ENCODE measurements at places on chromosomes 3 and 15. TPM values are rescaled to one million over a fixed set of nuclear protein-coding genes. Genes with fewer than 3 reads are reported as not detected.

GATA2 gene
- 29.8 TPM for polyA plus RNA-seq

C3orf85 gene
- not detected for polyA plus RNA-seq

STT3B gene
- 46.2 TPM for polyA plus RNA-seq

C2CD4A gene
- not detected for polyA plus RNA-seq

LRRIQ4 gene
- not detected for polyA plus RNA-seq

DNA sequence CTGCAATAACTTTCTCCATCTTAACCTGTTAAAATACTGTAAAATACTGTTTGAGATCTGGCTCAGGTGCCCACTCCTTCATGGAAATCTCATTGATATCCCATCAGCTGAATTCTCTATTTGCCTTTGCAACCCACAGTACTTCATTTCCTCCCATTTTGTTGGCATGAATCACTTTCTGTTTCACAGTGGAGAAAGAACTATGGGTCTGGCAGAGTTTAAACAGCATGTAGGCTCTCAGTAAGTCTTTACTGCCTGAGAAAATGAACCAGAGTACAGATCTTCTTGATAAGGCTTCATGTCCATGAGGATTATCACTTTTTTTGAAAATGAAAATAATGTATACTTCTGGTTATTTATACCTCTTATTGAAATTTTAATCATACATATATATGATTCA lies 245.9 kb downstream of the NAALADL2 start:
- DNase-seq, result no peak

DNA sequence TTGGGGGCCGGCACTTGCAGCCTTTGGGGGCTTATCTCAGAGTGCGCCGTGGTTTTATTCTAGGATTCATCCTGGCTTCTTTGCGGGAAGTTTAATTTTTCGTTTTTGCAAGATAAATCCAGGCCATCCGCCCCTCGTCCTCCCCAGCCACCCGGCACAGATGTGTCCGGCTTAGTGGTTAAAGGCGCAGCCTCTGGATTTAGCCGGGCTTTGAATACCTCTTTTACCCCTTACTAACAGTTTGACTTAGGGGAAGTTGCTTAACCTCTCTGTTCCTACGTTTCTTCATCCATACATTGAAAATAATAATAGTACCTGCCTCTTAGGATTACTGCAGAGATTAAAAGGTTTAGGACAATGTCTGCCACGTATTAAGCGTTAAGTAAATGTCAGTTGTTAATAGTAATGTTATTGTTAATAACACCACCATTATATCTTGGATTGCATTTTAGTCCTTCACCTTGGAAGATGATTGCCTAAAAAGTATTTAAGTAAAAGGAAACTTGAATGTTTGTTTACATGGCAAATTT lies 714 bp downstream of the ECT2 start:
- no peak for DNase-seq

- no peak for DNase-seq
Measured at GRCh38 chr15:42313463-42313862, 40.2 kb upstream of the TMEM87A start.

GRCh38 chr15:93035953-93036810 lies 52.8 kb downstream of the RGMA start:
- DNase-seq, result no peak

GRCh38 chr15:78389738-78390137 lies 48.3 kb upstream of the IREB2 start:
- DNase-seq, result no peak
